ENCODE measurements at places on chromosomes 12 and 14. TPM values are rescaled to one million over a fixed set of nuclear protein-coding genes. Genes with fewer than 3 reads are reported as not detected.

Gene KCNH5
- not detected for total RNA-seq

Gene PARP2
- total RNA-seq: 15.0 TPM

DNA sequence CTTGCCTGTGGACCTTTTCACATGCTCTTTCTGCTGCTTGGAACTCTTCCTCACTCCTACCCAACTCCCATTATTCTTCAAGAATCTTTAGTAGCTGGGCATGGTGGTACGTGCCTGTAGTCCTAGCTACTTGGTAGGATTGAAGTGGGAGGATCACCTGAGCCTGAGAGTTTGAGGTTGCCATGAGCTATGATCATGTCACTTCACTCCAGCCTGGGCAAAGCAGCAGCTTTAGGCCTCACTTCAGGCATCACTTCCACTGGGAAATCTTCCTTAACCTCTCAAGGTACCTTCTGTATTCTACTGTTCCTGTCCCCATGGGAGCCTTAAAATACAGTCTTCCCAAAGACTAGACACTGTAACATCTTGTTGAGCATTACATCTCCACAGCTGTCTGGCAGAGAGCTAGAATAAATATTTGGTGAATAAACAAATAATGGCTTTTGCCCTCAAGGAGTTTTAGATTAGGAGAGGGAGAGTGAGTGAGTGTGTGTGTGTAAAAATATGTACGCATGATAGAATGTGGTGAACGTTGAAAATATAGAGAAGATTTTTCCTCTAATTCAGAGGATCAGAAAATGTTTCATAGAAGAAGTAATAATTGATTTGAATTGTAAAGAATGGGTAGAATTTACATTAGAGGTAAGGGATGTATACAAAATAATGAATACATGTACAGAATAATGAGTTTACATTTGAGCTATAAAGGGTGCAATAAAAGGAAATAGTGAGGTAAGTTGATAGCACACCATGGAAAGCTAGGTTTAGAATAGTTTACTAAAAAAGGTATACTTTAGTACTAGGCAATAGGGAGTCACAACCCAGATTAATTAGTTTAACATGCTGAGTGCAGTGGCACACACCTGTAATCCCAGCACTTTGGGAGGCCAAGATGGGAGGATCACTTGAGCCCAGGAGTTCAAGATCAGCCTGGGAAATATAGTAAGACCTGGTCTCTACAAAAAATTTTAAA, 29.2 kb upstream of the BMAL2 start:
- no peaks in the 10 kb centered on the region for H3K4me1 ChIP-seq
- DNase-seq: no peak
- H3K4me3 ChIP-seq: no peak overlapping the region
- no peaks in the 10 kb centered on the region for H3K27me3 ChIP-seq
- no peak overlapping the region for H3K27ac ChIP-seq

GRCh38 chr12:62705846-62706245, 229.1 kb downstream of the PPM1H start:
- no peaks in the 10 kb centered on the region for H3K27me3 ChIP-seq
- no peak for DNase-seq
- no peaks in the 10 kb centered on the region for H3K36me3 ChIP-seq
- H3K27ac ChIP-seq: no peak overlapping the region

- peaks cover 11% of the 10 kb centered on the region for H3K4me1 ChIP-seq
- DNase-seq: no peak
- H3K27ac ChIP-seq: no peak overlapping the region
- peaks cover 3% of the 10 kb centered on the region for H3K36me3 ChIP-seq
Observed at GRCh38 chr14:22923746-22924145, 4.8 kb upstream of the RBM23 start.

Measured in gastrocnemius medialis (tissue), 4 donors.